ENCODE measurements at places on chromosomes 6 and 20. TPM values are rescaled to one million over a fixed set of nuclear protein-coding genes. Genes with fewer than 3 reads are reported as not detected.

OTOR gene
- not detected for polyA plus RNA-seq

HSD17B8 gene
- polyA plus RNA-seq = 3.4 TPM

CDSN gene
- polyA plus RNA-seq = not detected

FAM83B gene
- polyA plus RNA-seq = not detected

POPDC3 gene
- 18.9 TPM for polyA plus RNA-seq

BHLHE23 gene
- polyA plus RNA-seq = not detected
